Left kidney (tissue), 8 donors: ENCODE measurements at places on chromosomes 12 and 14. TPM values are rescaled to one million over a fixed set of nuclear protein-coding genes. Genes with fewer than 3 reads are reported as not detected.

DNA sequence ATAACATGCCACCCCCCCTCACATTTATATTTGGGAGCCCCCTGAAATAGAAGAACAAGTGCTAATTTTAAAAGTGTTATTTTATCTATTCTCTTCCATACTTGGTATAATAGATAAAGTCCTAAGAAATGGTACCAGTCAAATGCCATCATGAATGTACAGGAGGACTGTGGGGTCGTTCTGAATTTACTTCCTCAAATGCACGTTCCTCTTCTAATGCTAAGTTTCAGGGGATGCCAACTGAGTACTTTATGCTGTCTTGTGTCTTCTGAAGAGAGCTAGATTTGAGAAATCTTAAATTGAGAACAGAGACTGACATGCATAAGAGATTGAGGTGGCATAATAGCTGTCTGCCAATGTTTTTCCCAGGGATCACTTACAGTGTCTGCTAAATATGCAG lies 59.0 kb downstream of the CFAP54 start:
- DNase-seq, result no peak

DNA sequence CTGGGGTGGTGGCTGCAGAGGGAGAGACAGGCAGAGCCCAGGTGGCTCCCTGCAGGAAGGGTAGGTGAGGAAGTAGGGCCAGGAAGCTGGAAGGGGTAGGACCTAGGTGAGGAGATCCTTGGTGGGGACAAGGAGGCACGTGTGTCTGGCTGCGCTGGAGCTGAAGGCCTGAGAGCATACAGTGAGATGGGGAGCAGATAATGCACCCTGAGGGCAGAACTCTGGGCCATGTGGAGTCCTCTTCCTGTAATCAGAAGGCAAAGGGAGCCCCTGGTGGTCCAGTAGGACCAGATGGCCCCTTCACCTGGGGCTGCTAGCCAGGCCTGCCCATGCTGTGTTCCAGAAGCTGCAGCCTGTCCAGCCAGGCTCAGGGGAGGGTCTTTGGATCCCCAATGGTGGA lies 15.3 kb upstream of the KRT80 start:
- DNase-seq, result no peak

- no peak for DNase-seq
Measured at GRCh38 chr12:22321018-22321605, 13.4 kb downstream of the ST8SIA1 start.

DNA sequence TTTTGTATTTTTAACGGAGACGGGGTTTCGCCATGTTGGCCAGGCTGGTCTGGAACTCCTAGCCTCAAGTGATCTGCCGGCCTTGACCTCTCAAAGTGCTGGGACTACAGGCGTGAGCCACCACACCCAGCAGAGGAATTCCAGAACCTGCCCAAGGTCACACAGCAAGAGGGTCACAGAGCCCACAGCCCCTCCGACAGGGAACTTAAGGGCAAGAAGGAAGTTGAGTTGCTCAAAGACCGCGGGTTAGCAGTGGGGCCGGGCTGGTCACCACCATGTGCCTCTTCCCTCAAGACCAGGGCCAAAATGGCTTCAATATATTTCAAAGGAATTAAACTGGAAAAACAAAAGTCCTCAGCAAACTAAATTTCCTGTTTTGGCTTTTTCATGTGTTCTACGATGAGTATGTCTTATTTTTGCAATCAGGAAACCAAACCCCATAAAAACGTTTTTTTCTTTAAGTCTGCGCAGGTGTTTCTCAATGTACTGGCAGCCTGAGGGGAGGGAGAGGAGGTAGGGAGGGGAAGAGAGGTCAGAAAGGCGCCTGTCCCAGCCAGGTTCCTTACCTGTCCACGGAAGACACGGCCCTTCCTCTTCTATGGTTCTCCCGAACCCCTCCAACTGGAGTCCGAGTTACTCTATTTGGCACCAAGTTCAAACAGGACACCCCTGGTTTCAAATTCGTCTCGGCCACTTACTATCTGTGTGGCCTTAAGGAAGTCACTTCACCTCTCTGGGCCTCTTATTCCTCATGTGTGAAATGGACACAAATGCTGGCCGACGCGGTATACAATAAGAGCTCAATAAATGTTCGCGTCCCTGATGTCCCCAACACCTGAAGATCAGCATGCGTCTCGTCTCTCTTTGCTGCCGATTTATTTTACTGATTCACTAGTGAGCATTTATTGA lies 778 bp downstream of the SLC8B1 start:
- DNase-seq, result no peak

- DNase-seq, result no peak
Measured at GRCh38 chr14:103395244-103395643, 10.0 kb downstream of the MARK3 start.

DNA sequence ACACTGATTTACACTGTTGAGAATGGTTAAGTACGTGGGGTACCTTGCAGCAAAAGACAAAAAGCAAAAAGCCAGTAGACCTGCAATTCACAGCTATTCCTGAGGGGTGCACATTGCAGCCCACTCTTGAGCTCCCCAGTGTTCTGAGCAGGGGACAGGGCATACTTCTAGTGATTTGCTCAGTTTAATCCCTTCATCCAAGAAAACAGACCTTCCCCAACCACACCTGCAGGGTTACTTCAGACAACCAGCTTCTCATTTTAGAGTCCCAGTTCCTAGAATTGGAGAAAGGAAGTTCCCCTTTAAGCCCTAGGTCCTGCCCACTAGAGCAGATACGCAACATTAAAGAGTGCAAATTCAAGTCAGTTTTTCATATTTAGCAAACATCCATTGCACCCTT lies 3.6 kb upstream of the WSB2 start:
- peak; percentile 8 for DNase-seq

- DNase-seq, result no peak
Measured at GRCh38 chr12:34406996-34407300, 384.7 kb downstream of the ALG10 start.

GRCh38 chr12:100591979-100592378 lies 18.5 kb downstream of the GAS2L3 start:
- DNase-seq, result no peak

GRCh38 chr14:91867316-91867988 lies at the start of gene TC2N:
TSS of gene TC2N (minus strand) at chr14:91867536. CDS start at chr14:91813769, 53,767 bp downstream.
- no peak for DNase-seq

GRCh38 chr14:76922584-76922983 lies 96.4 kb downstream of the LRRC74A start:
- DNase-seq, result no peak

DNA sequence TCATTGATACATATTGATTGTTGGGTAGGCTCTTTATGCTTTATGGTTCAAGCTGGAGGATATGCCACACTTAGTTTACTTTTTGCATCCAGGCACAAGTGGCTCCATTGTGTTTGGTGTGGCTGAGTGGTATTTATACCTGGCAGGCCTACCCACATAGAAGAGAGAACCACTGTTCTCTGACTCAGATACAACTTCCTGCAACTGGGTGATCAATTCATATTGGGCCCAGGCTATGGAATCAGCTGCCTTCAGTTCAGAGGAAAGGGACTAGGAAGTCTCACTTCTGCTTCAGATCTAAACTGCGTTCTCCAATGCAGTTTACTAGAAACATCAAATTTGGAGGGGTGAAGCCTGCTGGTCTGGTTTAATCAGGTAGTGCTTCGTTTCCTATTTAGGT lies 49.8 kb upstream of the LRRK2 start:
- no peak for DNase-seq

GRCh38 chr12:96375841-96376604 lies 24.2 kb downstream of the CDK17 start:
- no peak for DNase-seq

DNA sequence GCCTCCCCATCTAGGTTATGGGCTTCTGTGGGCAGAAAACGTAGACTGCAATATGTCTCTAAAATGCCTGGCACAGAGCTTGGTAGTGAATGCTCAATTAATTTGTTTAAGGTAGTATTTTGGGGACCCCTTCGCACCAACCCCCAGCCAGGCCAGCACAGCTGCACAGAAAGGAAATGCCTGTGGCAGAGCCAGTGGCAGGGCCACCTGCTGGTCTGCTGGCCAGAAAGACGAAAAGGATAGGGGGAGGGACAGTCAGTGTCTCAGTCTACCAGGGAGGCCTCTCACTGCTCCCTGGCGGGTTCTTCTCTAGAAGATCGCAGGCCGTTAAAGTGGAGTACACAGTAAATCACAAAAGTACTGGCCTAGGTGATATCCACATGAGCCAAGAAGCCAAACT lies 3.5 kb downstream of the RAB15 start:
- DNase-seq, result no peak

- no peak for DNase-seq
Measured at GRCh38 chr14:70283156-70283555, 76.3 kb downstream of the COX16 start.

GRCh38 chr14:52824462-52824861 lies 33.1 kb upstream of the GNPNAT1 start:
- DNase-seq, result no peak

- peak; percentile 24 for DNase-seq
Measured at GRCh38 chr12:67651132-67651695, 2.7 kb downstream of the DYRK2 start.

DNA sequence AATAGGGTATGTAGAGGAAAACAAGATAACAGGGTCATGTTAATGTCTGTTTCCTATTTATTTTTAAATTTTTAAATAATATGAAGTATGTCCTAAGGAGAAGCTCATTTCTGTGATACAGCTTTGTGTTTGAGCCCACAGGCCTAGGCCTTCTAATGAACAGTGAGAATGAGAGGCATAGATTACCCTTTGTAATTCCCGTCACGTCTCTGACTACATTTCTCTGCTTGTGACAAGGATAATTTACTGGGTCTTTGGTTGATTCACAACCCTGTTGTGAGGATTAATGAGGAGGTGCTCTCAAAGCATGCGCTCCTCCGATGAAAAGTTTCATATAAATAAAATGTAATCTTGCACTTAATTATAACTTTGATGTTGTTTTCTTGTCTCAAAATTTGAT lies 56.1 kb downstream of the SYT10 start:
- DNase-seq, result no peak

DNA sequence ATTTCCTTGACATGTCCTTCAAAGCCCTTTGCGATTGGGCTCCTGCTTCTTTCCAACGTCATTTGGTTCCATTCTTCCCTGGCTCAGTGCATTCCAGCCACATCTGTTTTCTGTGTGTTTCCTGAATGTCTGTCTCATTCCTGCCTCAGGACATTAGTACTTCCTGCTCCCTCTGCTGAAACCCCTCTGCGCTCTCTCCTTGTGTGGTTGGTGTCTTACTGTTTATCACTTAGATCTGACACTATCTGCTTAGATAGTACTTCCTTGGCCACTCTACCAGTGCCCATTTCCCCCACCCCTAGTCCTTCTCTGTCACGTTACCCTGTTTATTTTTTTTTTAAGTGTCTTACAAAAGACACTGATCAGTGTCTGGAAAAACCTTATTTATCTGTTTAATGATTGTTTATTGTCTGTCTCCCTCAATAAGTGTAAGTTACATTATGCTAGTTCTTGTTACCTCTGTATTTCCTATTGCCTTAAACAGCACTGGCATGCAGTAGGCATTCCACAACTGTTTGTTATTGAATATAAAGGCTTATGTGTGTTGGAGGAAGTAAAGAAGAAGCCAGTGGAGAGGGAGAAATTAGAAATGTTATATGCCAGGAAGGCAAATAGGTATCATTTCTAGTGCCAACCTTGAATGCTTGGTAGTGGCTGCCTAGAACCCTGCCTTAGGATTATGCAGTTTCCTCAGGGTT lies 21.5 kb downstream of the DYRK2 start:
- no peak for DNase-seq

GRCh38 chr12:57343703-57344378 lies 87.0 kb downstream of the R3HDM2 start:
- no peak for DNase-seq

DNA sequence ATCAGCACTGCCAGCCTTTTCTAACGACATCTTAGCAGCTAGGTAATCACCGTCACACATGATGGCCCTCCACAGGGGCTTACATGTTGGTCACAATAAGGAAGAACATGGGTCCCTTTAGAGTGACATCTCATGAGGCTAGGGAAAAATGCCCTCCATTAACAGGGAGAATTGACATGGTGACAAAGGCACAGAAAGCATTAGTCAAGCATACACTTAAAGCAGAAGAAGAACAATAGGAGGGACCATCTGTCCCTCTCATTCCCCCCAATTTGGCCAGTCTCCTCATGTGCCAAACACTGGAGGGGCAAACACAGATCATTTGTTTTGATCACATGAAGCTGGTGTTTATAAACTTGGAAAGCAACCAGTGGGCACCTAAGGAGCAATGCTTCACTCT lies 78.0 kb downstream of the GRIP1 start:
- no peak for DNase-seq

- no peak for DNase-seq
Measured at GRCh38 chr14:21192447-21192822, 36.6 kb upstream of the OR5AU1 start.

DNA sequence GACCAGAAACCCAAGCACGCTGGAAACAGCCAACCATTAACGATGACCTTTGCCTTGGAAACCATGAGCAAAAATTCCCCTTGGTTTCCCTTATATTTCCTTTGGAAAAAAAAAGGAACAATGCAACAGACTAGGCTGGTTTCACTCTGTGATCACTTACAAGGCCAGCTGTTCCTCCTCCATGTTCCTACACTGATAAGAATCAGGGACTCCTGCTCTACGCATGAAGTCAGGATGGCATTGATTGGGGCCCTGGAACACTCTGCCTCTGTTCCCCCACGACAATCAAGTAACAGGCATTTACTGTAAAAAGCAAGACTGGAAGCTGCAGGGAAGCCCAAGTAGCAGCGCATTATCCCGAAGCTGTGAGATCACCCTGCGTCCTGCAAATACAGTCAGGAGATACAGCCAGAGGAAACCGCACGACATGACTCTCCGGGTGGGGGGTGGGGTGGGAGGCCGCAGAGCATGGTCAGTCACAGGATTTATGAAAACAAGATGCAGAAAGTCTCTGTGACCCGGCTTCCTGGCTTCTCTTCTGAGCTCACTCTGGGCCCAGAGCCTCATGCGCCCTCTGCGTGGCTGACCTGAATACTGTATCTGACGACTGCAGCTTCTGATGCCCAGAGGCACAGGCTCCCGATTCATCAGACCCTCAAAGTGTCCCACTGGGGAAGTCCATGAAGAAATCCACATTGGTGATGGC lies 31.1 kb downstream of the SSH1 start:
- no peak for DNase-seq

GRCh38 chr12:10737249-10737648 lies 14.1 kb upstream of the YBX3 start:
- no peak for DNase-seq

GRCh38 chr12:67085699-67086098 lies 183.5 kb upstream of the CAND1 start:
- DNase-seq, result no peak

The ZNF705A gene
- polyA plus RNA-seq, result not detected

The KLHDC1 gene
- 7.5 TPM for polyA plus RNA-seq

The WNT5B gene
- polyA plus RNA-seq, result 5.5 TPM

The DBX2 gene
- 0.08 TPM for polyA plus RNA-seq

The CACNA2D4 gene
- polyA plus RNA-seq, result 1.9 TPM

The SAV1 gene
- polyA plus RNA-seq, result 38.8 TPM

The FRMD6 gene
- polyA plus RNA-seq, result 20.0 TPM

The ADSS1 gene
- 16.0 TPM for polyA plus RNA-seq

The PROX2 gene
- 4.3 TPM for polyA plus RNA-seq

The OTX2 gene
- not detected for polyA plus RNA-seq

The VRTN gene
- polyA plus RNA-seq, result not detected

The DNAH10 gene
- polyA plus RNA-seq, result 7.5 TPM

The GZMB gene
- 0.55 TPM for polyA plus RNA-seq

The FGD6 gene
- polyA plus RNA-seq, result 13.9 TPM

The OTUB2 gene
- polyA plus RNA-seq, result 5.9 TPM

The KRT6A gene
- polyA plus RNA-seq, result not detected

The MYF5 gene
- polyA plus RNA-seq, result not detected

The TAS2R14 gene
- 5.3 TPM for polyA plus RNA-seq

The PNN gene
- polyA plus RNA-seq, result 242 TPM

The CEBPE gene
- 0.08 TPM for polyA plus RNA-seq

The TPPP2 gene
- polyA plus RNA-seq, result 2.7 TPM

The CSRP2 gene
- 90.9 TPM for polyA plus RNA-seq

The KCNC2 gene
- polyA plus RNA-seq, result 0.55 TPM

The SLCO1A2 gene
- 0.32 TPM for polyA plus RNA-seq
